ENCODE measurements at places on chromosomes 2 and 18.

- no peak for DNase-seq
Observed at GRCh38 chr2:118264232-118264990, 176.1 kb downstream of the INSIG2 start.

DNA sequence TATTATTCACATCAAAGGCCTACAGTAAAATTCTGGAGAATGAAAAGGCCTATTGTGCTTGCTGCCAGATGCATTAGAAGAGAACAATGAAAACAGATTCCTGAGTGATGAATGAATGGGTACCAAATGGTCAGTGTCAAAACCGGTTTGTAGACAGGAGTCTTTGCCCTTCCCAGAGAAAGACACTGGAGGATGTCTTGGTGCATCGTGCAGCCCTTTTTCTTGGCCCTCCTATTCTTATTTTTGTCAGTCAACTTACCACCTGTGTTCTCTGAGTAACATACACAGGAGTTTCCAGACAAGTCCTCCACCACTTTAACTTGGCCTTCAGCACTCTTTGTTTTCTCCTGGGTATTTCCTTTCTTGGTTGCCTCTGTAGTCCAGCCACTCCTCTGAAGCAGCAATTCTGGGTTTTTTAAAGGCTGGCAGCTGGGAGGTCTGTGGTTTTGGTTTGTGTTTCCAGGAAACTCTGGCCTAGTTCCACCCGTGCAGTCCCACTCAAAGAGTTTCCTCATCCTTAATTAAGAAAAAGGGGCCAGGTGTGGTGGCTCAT lies 29.4 kb downstream of the PSTPIP2 start:
- DNase-seq: no peak

DNA sequence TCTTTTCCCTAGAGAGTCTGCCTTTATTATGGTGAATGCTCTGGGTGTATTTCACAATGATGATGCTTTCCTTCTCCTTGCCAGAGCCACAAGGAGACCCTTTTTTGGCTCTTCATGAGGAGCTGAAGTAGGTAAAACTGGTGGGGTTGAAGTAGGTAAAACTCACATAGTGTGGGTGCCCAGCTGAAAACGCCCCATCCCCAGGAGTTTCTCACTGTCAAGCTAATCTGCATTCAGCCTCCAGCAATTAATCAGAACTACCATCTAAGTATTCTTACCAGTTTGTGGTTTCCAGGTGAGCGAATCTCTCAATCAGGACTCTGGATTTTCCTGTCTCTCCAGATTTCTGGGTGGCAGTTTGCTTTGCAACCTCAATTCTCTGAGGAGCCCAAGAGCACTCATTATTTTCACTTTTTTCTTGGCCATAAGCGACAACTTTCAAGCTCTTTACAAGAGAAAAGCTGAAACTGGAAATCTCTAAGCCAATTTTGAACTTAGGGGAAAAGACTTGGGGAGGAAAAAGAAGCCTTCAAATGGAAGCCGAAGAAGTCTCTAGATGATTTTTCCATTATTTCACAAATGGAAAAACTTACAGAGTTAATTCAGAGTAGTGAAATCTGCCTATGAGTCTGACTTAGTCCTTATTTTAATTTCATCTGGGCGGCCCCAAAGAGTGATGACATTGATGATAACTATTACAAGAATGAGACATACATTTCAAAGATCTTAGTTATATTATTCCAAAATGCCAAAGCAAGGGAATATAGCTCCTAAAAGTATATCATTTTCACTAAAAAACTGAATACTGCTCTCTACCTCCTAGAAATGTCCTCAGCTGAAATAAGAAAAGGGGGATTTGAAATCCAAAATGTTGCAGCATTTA lies 121.4 kb upstream of the MAP3K20 start:
- DNase-seq: no peak

GRCh38 chr2:231260442-231261208 lies 62.2 kb downstream of the ARMC9 start:
- no peak for DNase-seq

DNA sequence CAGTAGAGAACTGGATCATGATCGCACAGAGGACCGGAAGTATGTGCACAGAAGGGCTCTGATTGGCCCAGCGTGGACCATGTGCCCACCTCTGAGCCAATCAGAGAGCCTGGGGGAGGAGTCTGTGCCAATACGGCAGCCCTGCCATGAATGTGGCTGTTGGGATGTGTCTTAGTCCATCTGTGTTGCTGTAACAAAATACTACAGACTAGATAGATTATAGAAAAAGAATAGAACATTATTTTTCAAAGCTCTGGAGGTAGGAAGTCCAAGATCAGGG lies 132.0 kb downstream of the NDUFA10 start:
- DNase-seq: no peak

DNA sequence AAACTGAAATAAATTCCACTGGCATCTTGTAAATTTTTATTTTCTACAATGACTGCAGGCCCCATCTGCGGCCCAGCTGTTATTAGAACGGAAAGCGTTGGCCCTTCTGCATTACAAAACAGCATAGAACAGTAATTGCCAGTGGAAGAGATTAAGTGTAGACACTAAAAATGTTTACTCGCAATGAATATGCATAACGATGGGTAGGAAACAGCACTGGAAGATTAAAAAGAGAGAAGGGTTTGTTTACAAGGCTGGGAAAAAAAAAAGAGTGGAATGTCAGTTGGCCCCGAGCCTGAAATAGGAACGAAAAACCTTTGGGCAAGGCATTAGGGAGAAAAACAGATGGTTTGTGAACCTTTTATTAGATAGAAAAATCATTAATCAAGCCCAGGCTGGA lies 275.9 kb upstream of the TCF4 start:
- no peak for DNase-seq

- no peak for DNase-seq
Observed at GRCh38 chr2:168573128-168573903, 117.2 kb downstream of the CERS6 start.

GRCh38 chr18:22985250-22985649 lies 52.1 kb downstream of the RBBP8 start:
- DNase-seq: no peak

DNA sequence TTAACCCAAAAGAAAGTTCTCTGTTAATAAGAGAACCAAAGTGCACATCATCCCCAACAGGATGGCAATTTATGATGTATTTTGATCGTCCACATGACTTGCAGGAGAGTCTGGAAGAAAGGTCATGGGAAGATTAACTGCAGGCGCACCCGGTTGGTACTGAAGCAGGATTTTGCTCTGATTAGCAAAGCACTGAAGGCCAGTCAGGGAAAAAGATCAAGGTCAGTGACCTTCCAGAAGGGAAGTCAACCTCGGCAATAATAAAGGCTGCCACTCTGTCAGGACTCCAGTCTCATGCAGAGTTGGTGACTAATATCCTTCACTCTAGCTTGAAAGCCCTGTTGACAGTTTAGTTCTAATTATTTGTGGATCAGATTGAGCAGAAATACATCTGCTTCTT lies 432.7 kb upstream of the RAB12 start:
- no peak for DNase-seq

DNA sequence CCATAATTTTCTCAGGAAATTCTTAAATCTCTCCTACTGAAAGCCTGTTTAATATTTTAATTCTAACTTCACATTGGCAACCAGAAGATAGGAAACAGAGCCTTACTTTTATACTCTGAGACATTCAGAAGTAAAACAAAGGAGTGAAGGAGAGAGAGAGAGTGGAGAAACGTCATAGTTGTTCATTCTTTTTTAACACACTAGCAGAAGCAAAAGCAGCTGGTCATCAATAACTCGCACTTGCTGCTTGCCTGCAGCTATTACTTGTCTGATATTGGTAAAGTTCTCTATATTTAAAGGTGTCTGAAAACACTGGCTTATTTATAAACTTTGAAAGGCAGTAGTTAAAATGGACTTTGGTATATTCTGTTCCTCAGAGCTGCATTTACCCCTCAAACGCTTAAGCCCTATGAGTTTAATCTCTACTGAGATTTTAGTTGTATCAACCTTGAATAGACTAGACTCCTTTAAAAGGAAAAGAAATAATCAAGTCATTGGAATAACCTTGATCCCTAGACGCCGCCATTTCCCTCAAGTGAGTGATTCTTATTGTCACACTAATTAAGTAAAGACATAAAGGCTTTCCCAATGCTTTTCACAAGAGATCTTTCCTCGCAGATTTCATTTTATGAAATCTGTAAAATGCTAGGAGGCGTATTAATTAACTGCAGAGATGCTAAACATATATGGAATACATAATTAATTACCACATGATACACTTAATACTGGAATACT lies 182.0 kb downstream of the PID1 start:
- no peak for DNase-seq

GRCh38 chr2:29620890-29621289 lies 300.5 kb downstream of the ALK start:
- no peak for DNase-seq

- DNase-seq: no peak
Observed at GRCh38 chr2:161814008-161814660, 189.9 kb downstream of the SLC4A10 start.

DNA sequence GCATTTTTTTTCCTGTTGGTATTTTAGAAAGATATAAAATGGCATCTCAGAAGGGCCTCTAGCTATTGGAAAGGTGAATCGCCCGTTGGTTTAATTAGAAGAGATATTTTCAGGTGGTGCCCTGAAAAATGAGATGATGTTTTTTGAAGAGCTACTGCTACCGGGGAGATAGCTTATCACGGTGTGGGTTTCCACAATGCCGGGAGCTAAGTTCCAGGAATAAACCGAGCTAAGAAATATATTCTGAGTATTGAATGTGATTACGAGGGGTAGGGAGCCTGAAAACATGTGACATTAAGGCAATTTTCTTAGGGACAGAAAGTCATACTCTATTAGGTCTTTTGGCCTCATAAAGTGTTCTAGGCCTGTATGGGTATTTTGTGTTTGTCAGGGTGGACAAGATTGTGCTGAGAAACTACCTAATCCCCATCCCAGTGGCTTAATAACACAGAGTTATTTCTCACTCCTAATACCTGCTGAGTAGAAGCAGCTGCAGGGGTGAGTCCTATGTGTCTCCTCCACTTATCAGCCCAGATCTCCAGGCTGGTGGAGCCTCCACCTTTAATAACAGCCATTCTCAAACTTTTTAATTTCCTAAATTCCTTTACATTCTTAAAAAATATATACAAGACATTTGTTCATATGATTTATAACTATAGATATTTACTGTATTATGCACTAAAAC lies 150.2 kb downstream of the LRRTM1 start:
- DNase-seq: no peak

GRCh38 chr18:75264926-75265597 lies 54.5 kb downstream of the TSHZ1 start:
- no peak for DNase-seq

DNA sequence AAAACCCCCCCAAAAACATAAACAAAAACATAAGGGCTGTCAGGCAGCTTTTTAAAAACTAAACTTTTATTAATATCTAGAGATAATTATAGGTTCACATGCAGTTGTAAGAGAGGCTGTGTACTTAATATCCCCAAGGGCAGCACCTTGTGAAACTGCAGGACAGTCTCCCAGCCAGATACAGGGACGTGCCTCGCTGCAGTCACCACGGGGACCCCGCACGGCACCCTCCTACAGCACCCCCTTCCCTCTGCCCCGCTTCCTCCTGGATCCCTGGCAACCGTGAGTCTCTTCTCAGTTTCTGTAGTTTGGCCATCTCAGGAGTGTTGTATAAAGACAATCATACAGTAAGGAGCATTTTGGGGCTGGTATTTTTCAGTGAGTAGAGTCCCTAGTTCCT lies 6.8 kb upstream of the COLEC11 start:
- no peak for DNase-seq

DNA sequence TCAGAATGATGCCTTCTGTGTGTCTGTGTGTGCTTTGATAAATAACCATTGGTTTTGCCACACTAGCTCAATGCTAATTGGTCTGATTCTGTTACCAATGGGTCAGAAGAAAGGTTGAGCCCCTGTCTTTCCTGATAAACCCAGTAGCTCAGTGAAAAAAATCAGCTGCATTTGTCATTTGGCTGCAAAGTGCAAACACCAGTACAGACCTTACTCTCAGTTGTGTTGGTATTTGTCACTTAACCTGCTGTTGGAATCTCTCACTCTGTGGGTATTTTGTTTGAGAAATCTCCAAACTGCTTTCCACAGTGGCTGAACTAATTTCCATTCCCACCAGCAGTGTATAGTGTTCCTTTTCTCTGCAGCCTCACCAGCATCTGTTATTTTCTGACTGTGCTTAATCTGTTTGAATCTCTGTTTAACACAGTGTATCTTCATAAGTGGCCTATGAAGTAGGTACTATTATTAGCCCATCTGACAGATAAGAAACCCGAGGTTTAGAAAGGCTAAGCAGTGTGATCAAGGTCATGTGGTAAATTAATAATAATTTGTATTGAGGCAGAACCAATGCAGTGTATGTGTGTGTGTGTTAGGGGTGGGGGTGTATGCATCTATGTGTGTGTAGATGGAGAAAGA lies 26.7 kb downstream of the LIMS1 start:
- no peak for DNase-seq

Measured in activated CD8-positive, alpha-beta memory T cell treated with anti-CD3 and anti-CD28 coated beads, Interleukin-2, amount 50 U/mL, for 4 hours (primary cell).